ENCODE measurements at places on chromosomes 1 and 21.
A peak's percentile ranks its signal among the peaks of the same experiment; 100 is the strongest.

DNA sequence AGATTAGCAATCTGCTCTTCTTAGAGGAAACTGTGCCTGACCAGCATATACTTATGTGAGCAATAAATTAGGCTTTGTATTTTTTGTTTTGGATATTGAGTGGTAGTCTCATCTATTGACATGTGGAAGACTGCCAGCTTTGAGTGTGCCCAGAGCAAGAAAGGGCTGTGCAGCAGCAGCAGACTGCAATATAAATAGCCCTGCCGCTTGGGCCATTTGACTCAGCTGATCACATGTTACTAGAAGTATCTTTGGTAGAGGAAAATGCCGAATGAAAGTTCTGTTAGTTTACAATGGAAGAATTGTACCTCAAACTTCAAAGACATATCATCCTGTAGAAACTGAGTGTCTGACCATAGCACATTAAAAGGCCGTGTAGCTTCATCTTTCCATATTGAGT lies 9.1 kb upstream of the PSMB2 start:
- no peak for DNase-seq

DNA sequence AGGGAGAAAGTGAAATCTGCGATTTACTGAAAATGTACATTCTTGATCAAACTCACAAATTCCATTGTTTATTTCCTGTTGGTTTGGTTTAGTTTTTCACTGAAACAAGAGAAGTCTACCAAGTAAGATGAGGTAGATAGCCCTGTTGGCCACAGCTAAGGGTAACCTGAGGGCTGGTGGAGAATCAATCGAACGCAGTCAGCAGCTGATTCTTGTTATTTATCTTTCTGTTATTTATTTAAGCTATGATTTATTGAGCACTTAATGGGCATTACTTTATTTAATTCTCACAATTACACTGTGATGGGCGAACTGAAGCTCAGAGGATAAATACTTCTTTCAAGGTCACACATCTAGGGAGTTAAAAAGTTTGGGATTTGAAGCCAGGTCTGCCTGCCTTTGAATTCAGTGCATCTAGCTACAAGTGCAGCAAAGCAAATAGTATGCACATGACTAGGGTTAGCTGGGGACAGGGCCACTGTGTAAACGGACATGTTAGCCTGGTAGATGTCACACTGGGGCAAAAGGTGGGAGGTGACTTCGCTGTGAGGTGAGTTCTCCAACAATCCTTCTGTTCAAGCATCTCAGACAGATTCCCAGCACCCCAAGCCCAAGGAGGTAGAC lies 106.5 kb upstream of the GADD45A start:
- DNase-seq, result no peak

GRCh38 chr1:59671066-59671952 lies 143.4 kb upstream of the HOOK1 start:
- no peak for DNase-seq

DNA sequence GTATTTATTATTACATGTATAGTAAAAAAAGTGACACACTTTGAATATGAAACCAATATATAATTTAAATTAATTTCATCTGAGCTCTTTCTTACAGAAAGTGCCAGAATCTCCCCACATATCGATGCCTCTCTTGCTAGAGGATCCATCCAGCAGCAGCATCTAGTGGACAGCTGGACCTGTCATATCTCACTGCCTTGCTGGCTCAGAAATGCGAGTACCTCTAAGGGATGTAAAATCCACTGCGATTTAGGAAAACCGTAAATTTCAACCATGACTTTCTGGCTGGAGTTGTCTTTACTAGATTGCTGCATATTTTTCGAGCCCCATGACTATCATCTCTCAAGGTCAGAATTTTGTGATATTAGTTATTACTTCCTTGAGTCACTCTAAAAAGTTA lies 333.8 kb downstream of the NEGR1 start:
- DNase-seq, result no peak

DNA sequence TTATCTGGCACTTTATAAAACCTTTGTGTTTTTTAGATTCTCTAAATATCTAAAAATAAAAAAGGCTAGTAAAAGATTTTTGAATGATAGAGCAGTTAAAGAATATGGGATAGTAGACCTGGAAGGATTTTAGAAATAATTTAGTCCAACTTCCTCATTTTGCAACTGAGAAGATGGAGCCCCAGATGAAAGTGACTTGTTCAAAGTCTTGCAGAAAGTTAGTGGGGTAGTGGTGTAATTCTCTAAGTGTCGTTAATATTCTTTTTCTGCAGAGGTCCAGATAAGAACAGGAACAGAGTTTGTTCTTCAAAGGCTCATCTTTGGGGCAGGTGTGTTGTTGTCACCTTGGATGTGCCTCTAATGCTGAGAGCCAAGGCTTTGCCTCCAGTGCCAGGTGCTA lies 159.5 kb downstream of the DISC1 start:
- DNase-seq, result no peak

- DNase-seq, result peak; percentile 43
Measured at GRCh38 chr1:94926126-94926914, 590 bp downstream of the CNN3 start.

DNA sequence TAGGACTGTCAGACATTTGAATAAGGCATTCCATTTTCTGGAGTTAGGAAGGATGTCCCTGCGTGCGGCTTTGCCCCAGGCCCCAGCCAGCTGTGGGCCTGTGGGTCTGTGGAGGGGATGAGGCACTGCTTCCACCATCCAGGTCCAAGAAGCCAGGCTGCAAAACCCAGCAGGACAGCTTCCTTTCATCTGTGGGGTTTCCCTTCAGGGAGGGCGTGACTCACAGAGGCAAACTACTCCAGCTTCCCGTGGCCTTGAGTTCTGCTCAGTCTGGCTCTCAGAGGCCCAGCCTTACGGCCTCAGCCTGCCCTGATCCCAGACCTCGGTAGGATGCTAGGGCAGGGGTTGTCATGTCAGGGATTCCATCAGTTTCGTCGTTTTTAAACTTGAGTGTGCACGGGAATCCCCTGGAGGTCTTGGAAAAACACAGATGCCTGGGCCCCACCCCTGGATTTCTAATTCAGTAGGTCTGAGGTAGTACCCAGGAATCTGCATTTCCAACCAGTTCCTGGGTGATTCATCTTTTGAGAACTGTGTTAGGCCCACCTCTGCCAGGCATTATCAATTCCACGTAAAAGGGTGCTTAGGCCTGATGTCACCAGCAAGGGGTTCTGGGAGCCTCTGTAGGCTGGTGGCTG lies 32.3 kb upstream of the TENT5C start:
- no peak for DNase-seq

DNA sequence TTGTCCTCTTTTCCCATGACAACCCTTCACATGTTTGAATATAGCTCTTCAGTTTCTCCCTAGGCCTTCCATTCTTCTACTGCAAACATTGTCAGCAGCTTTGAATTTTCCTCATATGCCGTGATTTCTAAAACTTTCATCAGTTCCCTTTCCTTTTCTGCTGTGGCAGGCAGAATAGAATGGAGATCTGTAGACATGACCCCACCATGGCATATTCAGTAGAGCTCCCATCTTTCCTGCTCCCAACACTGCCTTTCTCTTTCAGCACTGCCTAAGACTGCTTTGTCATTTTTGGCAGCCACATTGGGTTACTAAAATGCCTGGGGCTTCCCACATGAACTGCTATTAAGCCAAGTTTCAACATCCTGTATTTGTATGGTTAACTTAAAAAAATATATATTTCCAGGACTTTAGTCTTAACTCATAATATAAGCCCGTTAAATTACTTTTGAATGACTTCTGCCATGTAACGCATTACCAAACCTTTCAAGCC lies 60.9 kb downstream of the TBX19 start:
- DNase-seq, result no peak

DNA sequence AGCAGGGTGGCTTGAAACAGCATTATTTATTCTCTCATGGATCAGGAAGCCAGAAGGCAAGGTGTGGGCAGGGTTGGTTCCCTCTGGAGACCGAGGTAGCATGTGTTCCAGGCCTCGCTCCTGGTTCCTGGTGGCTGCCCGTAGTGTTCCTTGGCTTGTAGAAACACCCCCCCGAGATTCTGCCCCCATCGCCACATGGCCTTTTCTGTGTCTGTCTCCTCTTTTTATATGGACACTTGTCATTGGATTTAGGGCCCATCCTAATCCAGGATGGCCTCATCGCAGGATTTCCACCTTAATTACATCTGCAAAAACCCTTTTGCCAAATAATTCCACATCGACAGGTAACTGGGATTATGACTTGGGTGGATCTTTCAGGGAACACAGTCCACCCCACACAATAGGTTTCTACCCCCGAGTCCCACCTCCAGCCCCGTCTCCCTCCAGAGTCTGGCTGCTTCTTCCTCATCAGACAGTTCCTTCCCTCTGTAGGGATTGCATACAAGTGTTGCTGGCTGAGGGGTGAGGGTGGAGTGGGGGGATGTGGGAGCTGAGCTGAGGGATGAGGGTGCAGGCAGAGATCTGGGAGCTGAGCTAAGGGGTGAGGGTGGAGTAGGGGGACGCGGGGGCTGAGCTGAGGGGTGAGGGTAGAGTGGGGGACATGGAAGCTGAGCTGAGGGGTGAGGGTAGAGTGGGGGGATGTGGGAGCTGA lies 12.3 kb upstream of the NPHP4 start:
- DNase-seq, result no peak

GRCh38 chr1:178506177-178506576 lies 6.7 kb upstream of the TEX35 start:
- no peak for DNase-seq

DNA sequence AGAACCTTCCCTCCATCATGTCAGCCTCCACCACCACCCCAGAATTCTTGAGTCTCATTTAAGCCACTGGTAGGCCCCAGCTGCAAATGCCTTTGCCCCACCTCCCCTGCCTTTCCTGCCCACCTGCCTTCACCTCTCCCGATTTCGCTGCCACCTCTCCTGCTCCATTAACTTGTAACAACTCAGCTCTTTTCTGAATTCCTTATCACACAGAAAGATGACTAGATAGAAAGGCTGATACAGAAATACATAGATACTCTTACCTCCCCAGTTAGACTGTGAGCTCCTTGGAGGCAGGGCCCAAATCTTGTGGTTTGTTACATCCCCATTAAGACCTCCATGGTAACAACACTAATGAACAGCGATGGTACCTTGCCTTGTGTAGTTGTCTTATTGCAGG lies 69.5 kb downstream of the ATP5PO start:
- no peak for DNase-seq

- DNase-seq, result no peak
Measured at GRCh38 chr1:78236716-78237115, 190.9 kb downstream of the GIPC2 start.

- no peak for DNase-seq
Measured at GRCh38 chr1:200438911-200439310, 29.1 kb upstream of the ZNF281 start.

DNA sequence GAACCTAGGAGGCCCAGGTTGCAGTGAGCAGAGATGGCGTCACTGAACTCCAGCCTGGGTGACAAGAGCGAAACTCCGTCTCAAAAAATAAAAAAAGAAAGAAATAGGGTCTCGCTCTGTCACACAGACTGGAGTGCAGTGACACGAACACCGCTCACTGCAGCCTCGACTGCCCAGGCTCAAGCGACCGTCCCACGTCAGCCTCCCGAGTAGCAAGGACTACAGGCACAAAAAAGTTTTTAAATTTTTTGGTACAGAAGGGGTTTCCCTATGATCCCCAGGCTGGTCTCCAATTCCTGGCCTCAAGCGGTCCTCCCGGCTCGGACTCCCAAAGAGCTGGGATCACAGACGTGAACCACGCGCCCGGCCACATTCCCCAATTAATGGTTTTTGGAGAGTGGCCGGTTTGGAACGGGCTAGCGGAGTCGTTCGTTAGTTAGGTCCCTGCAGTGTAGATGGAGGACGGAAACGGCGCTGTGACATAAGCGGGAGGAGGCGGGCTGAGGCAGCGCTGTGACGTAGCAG lies 611 bp upstream of the GUK1 start:
- DNase-seq, result no peak

DNA sequence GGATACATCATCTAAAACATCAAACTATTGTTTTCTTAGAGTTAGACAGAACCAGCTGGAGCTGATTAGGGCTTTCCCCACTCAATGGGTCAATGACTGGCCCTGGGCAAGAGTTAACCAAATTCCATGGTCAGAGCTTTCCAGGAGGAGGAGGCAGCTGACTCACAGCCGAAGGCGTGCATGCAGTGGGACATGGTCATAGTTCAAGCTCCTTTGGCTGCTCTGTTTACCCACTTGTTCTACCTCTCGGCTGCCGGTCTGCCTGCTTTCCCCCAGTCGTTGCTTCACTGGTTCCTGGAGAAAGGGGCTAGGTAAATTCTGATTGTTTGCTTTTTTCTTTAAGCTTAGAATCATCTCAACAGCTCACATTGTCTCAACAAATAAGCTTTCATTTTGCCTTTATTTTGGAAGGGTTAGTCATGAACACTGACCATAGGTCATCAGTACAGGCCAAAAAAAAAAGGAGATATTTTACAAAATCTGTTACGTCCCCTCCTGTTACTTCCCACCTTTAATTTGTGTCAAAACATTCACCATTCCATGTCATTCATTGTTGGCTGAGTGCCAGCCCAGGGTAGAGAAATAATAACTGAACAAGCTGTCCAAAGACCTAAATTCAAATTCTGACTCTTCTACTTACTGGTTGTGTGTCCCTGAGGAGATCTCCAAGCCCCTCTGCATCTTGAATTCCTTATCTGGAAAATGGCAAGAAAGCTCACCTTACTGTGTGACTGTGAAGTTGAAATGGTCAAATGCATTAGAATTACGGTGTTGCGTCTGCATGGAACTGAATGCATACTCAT lies 12.0 kb downstream of the MAB21L3 start:
- no peak for DNase-seq

- DNase-seq, result no peak
Measured at GRCh38 chr1:92359986-92360385, 61.1 kb downstream of the RPAP2 start.

GRCh38 chr1:68495968-68496679 lies 758 bp downstream of the DEPDC1 start:
- DNase-seq, result peak; percentile 29

DNA sequence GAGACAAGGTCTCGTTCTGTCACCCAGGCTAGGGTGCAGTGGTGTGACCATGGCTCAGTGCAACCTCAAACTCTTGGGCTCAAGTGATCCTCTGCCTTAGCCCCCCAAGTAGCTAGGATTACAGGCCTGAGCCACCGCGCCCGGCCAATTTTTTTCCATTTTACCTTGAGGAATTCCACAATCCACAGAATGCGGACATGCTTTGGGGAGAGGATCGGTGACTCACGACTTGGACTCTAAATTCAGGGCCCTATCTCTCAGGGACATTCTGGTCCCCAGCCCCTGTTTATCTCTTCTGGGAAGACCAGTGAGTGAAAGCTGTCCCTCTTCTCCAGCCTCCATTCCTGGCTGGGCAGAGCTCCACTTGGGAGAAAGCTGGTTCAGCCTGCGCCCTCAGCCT lies 5.2 kb downstream of the PADI1 start:
- DNase-seq, result no peak

- DNase-seq, result no peak
Measured at GRCh38 chr1:54091666-54092065, 38.3 kb downstream of the TCEANC2 start.

DNA sequence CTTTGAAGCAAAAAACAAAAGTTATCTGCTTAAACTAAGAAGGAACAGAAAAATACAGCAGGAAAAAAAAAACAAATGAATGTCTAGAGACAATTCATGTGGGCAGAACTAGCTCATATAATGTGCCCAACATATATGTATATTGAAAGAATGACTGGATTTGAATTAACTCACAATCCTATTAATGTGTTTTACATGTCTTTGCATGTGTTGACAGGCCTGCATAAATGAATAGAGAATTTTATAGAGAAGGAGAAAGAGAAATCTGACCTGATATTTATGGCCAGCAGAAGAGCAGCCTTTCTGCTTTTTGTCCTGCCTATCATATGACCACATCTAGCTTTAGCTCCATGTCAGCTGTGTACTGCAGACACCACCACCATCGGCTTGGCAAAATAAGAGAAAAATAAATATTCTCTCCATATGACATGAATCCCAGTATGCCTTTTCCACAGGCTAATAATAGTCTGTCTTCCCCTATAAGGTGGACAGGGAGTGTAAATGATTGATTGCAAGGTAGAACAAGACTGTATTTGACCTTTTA lies 171.5 kb upstream of the PALMD start:
- DNase-seq, result no peak

Measured in HAP-1 (cell line).